ENCODE measurements at places on chromosomes 2 and 18.

GRCh38 chr18:8139127-8139527, 470.1 kb upstream of the RAB12 start:
- DNase-seq = no peak

DNA sequence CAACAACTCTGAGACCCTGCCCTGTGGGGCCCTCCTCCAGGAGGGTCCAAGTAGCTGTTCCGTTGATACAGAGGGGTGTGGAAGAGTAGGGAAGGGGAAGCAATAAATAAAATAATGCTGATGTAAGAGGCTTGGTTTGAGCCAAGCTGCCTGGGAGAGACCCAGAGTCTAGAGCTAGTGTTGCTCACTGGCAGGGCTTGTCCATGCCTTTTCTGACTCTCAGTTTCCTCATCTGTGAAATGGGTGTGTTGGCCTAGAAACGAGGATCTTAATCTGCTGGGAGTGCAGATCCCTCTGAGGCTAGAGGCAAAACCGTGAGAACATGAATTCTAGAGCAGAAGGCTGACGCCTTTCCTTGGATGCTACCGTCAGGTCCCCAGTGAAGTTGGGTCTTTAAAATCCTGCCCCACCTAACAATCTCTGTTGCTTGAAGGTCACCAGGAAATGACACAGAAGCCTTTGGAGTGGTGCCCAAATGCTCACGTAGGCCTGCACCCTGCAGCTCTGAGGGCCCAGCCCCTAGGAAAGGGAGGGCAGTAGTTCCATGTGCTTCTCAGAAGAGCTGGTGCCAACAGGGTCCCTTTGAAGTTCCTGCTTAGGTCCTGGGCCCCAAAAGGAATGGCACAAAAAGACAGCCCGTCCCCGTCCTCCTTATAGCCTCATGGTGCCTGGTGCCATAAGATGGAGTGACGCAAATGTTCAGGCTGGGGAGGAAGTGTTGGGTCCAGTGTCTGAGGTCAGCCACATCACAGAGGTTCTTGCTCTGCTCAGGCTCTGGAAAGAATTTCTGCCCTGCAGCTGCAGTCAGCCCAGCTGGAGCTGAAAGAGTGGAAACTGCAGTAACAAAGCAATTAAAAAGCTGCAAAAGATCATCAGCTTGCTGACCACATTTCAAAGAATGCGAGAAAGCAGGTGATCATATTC, 73.2 kb upstream of the SMAD2 start:
- DNase-seq = no peak

GRCh38 chr2:3667151-3667631, 9.2 kb downstream of the ALLC start:
- no peak for DNase-seq

DNA sequence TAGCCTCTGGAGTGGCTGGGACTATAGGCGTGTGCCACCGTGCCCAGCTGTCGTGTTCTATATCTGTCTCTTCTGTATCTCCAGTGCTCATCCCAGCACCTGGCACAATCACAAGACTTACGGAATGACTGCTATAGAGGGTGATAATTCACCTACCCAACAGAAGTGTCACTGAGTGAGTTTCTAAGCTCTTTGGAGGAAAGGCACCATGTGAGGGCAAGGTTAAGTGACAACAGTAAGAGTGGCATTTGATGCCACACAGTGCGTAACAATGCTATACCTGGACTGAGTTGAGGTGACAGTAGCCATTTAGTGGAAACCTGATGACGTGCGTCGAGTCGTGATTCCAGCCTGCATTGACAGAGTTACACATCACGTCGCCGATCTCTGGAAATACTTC, 89.0 kb downstream of the KCTD1 start:
- no peak for DNase-seq

- no peak for DNase-seq
Measured at GRCh38 chr2:132400169-132400900, 16.3 kb upstream of the GPR39 start.
